ENCODE measurements at places on chromosomes 3 and 15. TPM values are rescaled to one million over a fixed set of nuclear protein-coding genes. Genes with fewer than 3 reads are reported as not detected.

DNA sequence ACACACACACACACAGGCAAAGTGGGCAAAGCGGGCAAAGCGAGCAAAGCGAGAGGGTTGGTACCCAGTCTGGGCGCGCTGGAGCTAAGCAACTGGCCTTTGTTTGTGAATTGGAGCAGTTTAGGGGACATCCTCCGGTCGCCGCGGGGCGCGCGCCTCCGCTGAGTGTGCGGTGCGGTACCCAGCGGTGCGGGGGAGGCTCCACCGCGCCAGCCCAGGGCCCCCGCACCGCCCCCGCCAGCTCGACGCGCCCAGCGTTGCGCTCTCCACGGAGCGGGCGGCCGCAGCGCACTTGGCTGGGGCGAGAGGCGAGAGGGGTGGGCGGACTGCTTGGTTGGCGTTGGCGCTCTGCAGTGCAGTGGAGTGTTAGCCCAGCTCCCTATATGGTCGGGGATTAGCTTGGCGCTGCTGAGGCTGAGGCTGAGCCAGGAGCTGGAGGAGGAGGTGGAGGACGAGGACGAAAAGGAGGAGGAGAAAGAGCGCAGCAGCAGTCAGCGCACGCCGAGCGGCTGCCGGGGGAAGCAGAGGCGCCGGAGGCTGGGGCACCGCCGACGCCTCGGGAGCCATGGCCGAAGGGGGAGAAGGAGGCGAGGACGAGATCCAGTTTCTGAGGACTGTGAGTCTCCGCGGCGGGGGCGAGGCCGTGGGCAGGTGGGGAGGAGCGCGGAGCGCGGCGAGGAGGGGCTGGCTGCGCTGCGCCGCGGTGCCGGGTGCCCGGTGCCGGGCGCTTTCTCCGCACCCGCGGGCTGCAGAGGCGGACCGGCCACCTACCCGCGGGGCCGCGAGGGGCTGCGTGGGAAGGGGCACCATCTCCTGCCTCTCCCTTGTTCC lies at the start of gene RYR3:
RYR3 (plus strand) TSS at position 487 of the 831 bp plus-strand sequence; CDS start at position 566, 79 bp downstream.
- H3K36me3 ChIP-seq, result no peaks in the 10 kb centered on the region
- H3K4me3 ChIP-seq, result no peak within 1 kb of the TSS
- H3K27ac ChIP-seq, result no peak within 1 kb of the TSS
- DNase-seq, result no peak
- H3K4me1 ChIP-seq, result no peaks in the 10 kb centered on the region

- H3K27ac ChIP-seq, result no peak overlapping the region
- DNase-seq, result peak; percentile 71
- no peaks in the 10 kb centered on the region for H3K36me3 ChIP-seq
- H3K4me1 ChIP-seq, result no peaks in the 10 kb centered on the region
Observed at GRCh38 chr3:73674280-73674679, 49.5 kb upstream of the PDZRN3 start.

Gene NECTIN3
- total RNA-seq, result 182 TPM

- H3K27ac ChIP-seq, result no peak overlapping the region
- no peak overlapping the region for H3K4me3 ChIP-seq
- DNase-seq, result no peak
- no peaks in the 10 kb centered on the region for H3K4me1 ChIP-seq
- no peaks in the 10 kb centered on the region for H3K36me3 ChIP-seq
Observed at GRCh38 chr3:89013536-89013935, 93.9 kb upstream of the EPHA3 start.

- no peaks in the 10 kb centered on the region for H3K4me1 ChIP-seq
- no peaks in the 10 kb centered on the region for H3K36me3 ChIP-seq
- H3K27ac ChIP-seq, result no peak overlapping the region
- DNase-seq, result no peak
- H3K4me3 ChIP-seq, result no peak overlapping the region
- H3K27me3 ChIP-seq, result peaks cover 59% of the 10 kb centered on the region
Observed at GRCh38 chr15:66094331-66094730, 159.2 kb downstream of the MEGF11 start.
